ENCODE measurements at places on chromosomes 4 and X.

DNA sequence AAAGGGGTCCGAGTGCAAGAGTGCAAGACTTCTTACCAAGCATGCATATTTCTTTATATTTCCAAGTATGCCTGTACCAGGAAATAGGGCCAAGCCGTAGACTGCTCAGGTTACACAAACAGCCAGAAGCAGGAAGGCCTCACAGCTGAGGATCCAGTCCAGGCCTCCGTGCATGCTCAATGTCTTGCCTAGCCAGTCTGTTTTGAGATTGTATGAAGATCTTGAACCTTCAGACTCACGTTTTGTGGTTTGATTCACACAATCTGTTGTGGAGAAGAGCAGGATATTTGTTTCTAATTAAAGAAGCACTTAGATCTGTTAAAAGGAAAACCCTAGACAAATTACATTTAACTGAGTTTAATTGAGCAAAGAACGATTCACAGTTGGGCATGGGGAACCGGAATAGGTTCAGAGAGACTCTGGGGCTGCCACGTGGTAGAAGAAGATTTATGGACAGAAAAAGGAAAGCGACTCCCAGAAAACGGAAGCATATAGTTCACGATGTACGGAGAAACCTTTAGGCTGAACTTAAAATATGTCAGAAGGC, 1.2 kb downstream of the MGST2 start:
- no peak for DNase-seq

DNA sequence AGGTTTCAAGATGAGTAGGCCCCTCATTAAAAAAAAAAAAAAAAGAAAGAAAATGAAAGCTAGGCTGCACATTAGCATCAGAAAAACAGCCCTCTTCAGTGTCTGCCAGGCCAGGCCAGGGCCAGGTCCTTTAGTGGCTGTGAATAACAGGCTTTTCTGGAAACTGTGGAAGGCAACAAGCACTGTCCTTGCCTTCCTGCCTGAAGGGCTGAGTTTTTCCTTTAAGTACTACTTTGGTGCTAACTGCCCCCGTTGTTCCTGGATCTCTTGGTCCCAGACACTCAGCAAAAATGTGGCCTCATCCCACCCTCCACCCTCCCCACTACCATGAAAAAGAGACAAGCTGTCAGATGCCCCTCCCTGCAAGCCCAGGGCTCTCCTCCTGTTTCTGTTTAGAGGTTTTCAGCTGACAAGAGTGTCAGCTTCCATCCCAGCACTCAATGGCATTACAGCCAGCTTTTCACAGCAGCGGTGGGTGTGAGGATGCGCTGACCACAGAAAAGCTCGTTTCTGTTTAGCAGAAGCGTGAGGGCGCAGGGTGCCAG, 174.2 kb downstream of the NHS start:
- no peak for DNase-seq

DNA sequence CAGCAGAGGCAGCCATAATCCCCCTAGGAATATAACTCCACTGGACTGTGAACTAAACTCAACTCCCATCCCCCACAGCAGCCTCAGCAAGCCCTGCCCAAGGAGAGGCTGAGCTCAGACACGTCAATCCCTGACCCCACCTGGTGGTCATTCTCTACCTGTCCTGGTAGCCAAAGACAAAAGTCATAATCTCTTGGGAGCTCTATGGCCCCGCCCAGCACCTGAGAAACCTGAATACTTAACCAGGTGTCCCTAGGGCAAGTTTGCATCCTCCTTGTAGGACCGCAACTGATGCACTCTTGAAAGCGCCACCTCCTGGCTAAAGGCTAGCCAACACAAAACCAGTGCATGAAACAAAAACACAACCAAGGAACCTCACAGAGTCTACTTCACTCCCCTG, 18.4 kb downstream of the CT47B1 start:
- DNase-seq = no peak

DNA sequence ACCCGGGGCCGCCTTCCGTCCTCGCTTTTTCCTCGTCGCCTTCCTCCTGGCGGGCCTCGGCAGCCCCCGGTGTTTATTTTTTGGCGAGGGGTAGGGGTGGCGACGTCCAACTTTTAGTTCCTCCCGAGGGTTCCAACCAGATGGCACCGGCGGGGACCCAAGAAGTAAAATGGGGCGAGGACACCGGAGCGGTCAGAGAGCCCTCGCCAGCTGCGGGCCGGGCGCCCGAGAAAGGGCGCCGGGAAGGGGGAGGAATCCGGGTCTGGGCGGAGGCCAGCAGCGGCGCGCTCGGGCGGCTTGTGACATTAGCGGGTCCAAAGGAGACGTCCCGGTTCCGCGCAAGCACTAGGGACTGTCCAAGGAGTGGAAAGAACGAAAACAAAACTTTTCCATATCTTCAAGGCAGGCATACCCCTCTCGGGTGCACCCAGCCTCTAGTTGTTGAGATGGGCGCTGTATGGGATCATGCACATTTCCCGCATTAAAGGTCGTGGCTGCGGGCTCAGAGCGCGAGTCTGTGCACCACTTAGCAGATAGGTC, 691 bp upstream of the USP46 start:
- DNase-seq = no peak

GRCh38 chr4:122625156-122625555, 4.3 kb upstream of the IL21 start:
- DNase-seq = no peak

GRCh38 chr4:59644765-59645164, 1555.4 kb upstream of the ADGRL3 start:
- no peak for DNase-seq

DNA sequence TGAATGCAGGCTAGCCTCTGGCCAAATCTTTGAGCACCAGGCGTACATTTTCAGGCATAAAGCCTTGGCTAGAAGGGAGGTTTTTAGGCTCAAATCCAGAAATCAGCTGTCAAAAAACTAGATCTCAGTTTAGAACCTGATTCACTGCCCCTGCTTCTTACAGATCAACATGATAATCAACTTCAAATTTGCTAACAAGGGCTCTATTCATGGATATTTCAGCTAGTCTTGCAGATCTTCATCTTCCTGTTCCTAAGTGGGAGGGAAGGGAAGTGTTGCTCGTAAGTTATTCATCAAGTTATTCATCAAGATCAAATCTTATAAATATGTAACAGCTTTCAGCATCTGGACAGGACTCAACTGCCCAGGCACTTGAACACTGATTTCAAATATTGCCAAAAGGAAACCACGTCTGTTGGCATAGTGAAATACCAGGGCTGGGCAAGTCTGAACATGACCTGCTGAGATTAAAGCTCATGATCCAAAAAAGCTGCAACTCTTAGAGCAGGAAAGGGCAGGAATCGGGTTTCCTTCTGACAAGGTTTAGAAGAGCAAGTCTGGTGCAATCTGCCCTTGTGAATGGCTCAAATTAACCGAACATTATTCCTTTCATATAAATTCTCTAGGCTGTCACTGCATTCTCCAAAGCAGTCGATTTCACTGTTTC, 200.3 kb downstream of the PDGFC start:
- DNase-seq = no peak
